Regular cardiac myocyte (primary cell): ENCODE measurements at places on chromosomes 5 and 9. TPM values are rescaled to one million over a fixed set of nuclear protein-coding genes. Genes with fewer than 3 reads are reported as not detected.

OR4F3 gene
- not detected in 2 replicates for total RNA-seq

LCN10 gene
- not detected in 2 replicates for total RNA-seq

GRM6 gene
- not detected in 2 replicates for total RNA-seq

NME5 gene
- total RNA-seq: 0.77 and 1.7 TPM in 2 replicates

WNT8A gene
- not detected in 2 replicates for total RNA-seq

FBLL1 gene
- total RNA-seq: under 0.01 and 0.77 TPM in 2 replicates

IFNA21 gene
- total RNA-seq: not detected in 2 replicates
